ENCODE measurements at places on chromosomes 16 and 17.
A peak's percentile ranks its signal among the peaks of the same experiment; 100 is the strongest.

- no peak for DNase-seq
Measured at GRCh38 chr16:89944773-89945172, 3.8 kb upstream of the DEF8 start.

DNA sequence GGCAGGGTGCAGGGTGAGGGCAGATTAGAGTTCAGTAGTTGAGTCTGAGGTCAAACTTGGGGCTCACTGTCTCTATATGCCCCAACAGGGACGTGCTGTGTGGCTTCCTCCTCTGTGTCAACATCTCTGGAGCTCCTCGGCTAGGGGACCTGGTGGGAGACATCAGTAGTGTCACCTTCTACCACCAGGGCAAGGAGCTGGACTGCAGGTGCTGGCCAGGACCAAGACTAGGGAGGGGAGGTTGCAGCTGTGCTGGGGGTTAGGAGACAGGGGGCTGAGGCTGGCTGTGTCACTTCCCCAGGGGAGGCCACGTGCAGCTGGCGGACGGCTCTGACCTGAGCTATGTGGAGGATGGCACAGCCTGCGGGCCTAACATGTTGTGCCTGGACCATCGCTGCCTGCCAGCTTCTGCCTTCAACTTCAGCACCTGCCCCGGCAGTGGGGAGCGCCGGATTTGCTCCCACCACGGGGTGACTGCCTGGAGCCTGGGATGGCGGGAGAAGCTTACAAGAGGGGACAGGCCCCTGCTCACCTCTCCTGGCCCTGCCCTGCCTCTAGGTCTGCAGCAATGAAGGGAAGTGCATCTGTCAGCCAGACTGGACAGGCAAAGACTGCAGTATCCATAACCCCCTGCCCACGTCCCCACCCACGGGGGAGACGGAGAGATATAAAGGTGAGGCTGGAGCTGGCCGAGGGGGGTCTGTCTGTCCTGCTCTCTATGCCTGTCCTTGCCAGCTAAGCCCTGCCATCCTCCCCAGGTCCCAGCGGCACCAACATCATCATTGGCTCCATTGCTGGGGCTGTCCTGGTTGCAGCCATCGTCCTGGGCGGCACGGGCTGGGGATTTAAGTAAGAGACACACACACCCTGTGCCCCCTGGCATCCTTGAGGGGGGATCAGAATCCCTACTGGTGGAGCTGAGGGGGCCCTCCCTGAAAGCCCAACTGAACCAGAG lies 18.9 kb downstream of the ADAM11 start:
- no peak for DNase-seq

DNA sequence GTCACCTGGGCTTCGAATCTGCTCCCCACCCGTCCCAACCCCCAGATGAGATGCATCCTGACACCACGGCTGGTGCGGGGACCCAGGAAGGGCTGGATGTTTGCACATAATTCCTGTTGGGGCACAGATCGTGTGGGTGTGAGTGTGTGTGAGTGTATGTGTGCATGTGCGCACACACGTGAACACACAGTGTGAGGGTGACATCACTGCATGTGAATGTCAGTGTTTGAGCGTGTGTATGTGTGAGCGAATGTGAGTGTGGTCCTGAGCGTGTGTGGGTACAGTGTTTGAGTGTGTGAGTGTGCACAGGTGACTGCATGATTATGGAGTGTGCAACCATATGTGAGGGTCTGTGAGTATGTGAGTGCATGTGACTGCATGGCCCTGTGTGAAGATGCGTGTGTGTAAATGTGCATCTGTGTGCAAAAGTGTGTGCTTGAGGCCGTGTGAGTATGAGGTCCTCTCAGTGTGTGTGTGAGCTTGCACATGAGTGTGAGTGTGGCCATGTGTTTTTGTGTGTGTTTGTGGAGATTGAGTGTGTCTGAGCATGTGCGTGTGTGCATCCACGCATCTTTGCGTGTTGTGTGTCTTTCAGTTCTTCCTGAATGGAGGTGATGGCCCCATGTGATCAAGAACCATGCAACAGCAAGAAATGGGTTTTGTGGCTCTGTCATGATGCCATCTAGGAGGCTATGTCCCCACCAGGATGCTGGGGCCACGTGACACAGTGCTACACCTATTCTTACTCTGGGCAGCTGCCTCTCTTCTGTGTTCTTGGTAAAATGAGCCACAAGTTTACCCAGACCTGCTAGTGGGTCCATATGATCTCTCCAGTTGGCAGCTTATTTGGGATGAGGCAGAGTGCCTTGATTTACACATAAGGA lies 70.5 kb upstream of the GCSH start:
- DNase-seq = no peak

- no peak for DNase-seq
Measured at GRCh38 chr17:64196601-64197000, 66.5 kb downstream of the TEX2 start.

GRCh38 chr17:66426397-66427033 lies 124.1 kb downstream of the PRKCA start:
- peak; percentile 64 for DNase-seq

DNA sequence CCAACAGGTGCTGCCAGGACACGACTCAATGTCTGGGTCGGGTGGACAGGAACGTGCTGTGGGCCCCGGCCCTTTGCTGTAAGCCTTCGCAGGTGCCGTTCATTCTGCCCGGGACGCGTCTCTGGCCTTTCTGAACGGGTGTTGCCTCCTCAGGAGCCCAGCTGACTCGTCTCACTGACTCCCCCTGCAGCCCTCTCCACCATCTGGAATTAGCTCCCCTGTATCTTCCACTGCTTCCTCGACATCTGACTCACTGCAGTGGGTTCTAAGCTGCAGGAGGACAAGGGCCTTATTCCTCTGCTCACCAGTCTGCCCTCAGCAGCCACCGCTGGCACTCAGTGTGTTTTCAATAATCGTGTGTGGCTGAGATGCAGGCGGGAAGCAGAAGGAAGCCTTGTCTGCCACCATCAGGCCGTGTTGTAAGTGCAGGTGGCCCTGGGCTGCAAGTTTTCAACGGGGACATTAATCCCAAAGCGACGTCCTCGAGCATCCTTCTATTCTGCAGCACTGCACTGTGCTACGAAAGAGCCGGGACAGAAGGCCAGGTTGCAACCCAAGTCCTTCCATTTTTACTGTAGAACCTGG lies 256.2 kb downstream of the FOXL1 start:
- peak; percentile 17 for DNase-seq

- DNase-seq = no peak
Measured at GRCh38 chr17:81920612-81921536, 2.9 kb upstream of the SIRT7 start.

DNA sequence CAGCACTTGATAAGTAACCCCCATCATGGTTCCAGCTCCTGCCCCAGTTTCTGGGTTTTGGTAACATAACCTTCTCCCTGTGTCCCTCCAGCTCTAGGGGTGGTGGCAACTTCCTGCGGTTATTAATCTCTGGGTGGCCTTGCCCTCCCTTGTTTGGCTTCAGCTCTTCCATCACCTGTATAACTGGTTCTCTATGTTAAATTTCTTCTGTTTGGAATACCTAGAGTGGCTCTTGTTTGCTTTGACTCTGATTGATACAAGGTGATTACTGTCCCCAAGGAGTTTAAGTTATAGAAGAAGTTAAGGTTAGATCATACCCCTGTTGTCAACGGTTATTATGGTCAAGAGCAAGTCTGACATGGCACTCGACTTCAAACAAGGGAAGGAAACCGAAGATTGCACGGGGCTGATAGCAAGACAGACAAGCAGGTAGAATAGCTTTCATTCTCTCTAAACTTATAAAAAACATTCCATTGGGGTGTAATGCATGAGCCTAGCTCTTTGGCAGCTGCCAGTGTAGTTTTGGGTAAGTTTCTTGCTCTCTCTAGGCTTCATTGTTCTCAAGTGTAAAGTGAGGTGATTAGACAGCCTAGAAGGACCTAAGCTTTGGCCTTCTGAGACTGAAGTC lies 11.0 kb upstream of the CCR7 start:
- DNase-seq = no peak

- peak; percentile 9 for DNase-seq
Measured at GRCh38 chr17:38617967-38618760, 12.4 kb upstream of the SRCIN1 start.

Measured in Caco-2 (cell line).